Globus pallidus (tissue), 1 donor: ENCODE measurements at places on chromosomes 1 and 21.

DNA sequence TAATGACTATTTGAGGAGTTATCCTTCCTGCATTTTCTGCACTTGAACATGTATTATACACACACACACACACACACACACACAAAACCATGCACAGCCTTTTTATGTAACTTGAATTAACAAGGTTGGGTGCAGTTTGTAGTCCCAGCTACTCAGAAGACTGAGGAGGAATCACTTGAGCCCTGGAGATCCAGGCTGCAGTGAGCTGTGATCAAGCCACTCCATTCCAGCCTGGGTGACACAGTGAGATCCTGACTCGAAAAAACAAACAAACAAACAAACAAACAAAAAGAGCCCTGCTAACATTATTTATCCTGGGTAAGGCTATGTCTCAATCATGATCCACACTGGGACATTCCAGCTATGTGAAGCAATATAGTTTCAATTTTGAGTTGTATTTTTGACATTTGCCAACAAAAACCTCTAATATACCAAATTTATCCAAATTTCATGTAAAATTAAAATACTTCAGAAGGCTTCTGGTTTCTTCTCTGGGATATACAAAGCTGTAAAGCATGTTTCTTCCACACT lies 156.8 kb downstream of the NTPCR start:
- no peak for DNase-seq

GRCh38 chr1:228697207-228698016 lies 37.9 kb upstream of the RHOU start:
- peak; percentile 56 for DNase-seq

DNA sequence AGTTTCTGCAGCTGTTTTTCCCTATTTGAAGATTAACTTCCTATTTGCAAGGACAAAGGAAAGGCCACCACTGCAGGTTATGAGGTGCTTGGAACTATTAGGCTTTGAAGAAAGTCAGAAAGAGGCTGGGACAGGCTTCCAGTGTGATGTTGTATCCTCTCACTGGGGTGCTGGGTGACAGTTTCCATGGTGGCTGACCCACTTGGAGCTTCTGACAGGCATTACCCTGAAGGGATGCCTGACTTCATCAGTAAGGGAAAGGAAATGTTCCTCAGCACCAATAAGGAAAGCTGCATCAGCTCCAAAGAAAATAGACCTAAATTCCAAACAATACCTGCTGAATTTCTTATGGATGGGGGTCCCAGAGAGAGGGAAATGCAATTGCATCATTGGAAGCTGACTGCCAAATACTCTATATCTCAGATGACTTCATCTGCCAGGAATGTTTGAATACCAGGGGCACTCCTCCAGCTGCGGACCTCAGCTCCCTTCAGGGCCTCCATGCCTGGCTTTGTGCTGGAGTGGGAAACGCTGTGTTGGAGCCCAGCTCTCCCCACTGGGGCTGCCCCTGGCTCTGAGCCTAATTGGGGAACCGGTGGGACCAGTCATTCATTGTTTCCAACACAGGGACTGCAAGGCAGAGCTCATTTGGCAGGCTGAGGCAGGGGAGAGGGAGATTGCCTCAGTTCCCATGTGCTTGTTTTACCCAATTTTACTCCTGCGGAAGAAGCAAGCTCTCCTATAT lies 76.6 kb downstream of the RGL1 start:
- DNase-seq = peak; percentile 68

GRCh38 chr1:183106166-183106565 lies 79.9 kb upstream of the LAMC2 start:
- no peak for DNase-seq

DNA sequence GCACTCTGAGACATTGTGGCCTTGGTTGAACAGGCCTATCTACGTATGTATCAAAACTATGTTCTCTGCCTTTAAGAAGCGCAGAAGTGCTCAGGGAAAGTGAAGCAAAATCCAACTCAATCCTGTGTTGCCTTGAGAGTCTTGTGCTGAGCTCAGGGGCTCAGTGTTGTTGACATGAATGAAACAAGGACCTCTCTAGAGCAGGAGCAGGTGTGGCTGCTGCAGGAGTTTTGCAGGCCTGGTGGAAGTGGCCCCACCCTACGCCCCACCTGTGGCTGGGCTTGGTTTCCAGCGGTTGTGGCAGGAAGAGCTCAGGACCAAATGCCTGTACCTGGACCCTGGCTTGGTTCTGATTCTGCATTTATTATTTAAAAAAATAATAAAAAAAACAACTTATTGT lies 20.9 kb downstream of the CA6 start:
- DNase-seq = no peak

DNA sequence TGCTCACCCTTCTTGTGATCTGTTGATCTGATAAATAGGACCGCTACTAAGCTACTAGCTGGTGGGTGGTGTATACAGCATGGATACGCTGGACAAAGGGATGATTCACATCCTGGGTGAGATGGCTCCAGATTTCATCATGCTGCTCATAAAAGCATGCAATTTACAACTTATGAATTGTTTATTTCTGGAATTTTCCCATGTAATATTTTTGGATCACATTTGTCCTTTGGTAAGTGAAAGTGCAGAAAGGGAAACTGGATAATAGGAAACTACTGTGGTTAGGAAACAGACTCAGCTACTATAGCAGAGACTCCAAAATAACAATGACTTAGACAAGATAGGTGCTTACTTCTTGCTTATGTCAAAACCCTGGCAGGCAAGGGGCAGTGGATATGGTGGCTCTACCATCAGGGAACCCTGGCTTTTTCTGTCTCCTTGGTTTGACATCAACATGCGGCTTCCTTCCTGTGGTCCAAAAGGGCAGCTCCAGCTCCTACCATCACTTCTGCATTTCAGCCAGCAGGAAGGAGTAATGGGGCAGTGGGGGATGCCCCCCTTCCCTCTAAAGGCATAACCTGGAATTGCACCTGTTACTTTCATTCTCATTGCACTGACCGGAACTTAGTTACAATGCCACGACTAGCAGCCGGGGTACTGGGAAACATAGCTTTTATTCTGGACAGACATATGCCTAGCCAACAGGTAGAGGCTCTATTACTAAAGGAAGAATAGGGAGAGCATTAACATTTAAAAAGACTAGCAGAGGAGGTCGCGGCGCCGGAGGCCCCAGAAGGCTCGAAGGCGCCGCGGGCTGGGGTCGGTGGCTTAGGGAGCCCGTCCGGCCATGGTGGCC lies 13.8 kb upstream of the AK2 start:
- no peak for DNase-seq

- no peak for DNase-seq
Observed at GRCh38 chr1:56355422-56355821, 223.9 kb downstream of the PLPP3 start.

GRCh38 chr21:32641710-32642698 lies 29.8 kb upstream of the CFAP298 start:
- DNase-seq = peak; percentile 66

- DNase-seq = peak; percentile 59
Observed at GRCh38 chr1:26538480-26539412, 9.2 kb downstream of the RPS6KA1 start.

- DNase-seq = no peak
Observed at GRCh38 chr1:158506369-158506987, 34.5 kb downstream of the OR10R2 start.

GRCh38 chr21:34973685-34974084 lies 75.4 kb downstream of the RUNX1 start:
- DNase-seq = no peak

GRCh38 chr1:61420909-61421835 lies 303.8 kb downstream of the TM2D1 start:
- DNase-seq = no peak

DNA sequence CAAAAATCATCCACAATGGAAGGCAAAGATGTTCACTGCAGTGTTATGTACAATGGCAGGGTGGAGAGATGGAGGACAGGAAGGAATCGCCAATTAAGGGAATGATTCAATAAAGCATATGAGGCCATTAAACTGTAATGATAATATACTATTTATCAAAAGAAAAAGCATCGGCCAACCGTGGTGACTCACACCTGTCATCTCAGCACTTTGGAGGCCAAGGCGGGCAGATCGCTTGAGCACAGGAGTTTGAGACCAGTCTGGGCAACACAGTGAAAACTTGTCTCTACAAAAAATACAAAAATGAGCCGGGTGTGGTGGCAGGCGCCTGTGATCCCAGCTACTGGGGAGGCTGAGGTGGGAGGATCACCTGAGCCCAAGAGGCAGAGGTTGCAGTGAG lies 89.1 kb downstream of the SSBP3 start:
- DNase-seq = no peak

GRCh38 chr1:59971464-59971911 lies 44.9 kb upstream of the CYP2J2 start:
- peak; percentile 68 for DNase-seq

GRCh38 chr21:28068455-28069358 lies 924.0 kb downstream of the LTN1 start:
- no peak for DNase-seq

- no peak for DNase-seq
Observed at GRCh38 chr1:40606978-40607377, 58.5 kb downstream of the RIMS3 start.

GRCh38 chr1:110255392-110255787 lies 45.3 kb downstream of the KCNC4 start:
- peak; percentile 14 for DNase-seq

DNA sequence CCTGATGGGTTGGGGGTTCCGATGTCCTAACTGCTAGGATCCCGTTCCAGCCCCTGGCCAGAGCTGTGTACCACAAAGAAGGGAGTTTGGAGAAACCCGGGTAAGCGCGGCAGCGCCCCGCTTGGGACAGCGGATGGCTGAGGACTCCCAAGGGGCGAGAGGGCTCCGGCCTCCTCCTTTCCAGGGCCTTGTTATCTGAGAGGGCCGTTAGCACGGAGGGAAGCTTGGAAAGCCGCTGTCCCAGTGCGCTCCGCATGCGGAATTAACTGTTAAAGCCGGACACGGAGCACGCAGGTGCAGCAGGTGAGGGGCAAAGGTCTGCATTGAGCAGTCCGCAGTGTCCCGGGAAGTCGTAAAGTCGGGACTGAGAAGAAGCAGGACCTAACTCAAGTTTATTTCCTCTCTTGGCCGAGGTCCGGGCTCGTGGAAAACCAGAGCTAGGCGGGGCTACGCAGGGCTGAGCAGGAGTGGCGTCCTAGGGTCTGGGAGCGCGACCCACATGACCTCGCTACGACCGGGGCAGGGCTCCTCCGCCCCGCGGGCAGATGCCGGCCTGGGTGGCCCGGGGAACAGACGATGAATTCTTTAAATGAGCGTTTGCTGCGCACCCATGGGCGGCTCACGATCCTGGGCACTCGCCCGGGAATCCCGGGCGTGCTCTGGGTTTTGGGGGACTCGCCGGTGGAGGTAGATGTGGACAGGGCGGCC lies 4.5 kb downstream of the LHX4 start:
- no peak for DNase-seq

- no peak for DNase-seq
Observed at GRCh38 chr1:119771016-119771415, 2.3 kb upstream of the HMGCS2 start.

GRCh38 chr21:16239659-16240265 lies 510.0 kb downstream of the USP25 start:
- DNase-seq = no peak

DNA sequence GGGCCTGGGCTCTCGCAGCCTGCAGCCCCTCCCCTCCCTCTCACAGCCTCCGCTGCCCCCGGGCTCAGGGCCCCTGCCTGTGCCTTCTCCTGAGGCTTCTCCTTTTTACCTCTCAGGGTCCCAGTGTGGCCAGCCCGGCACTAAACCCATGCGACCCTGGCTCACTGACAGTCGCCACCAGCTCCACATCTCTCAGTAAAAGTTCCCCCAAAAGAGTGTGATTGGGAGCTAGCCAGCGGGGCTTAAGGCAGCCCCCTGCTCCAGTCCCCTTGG lies 26.6 kb downstream of the PDE9A start:
- DNase-seq = no peak

DNA sequence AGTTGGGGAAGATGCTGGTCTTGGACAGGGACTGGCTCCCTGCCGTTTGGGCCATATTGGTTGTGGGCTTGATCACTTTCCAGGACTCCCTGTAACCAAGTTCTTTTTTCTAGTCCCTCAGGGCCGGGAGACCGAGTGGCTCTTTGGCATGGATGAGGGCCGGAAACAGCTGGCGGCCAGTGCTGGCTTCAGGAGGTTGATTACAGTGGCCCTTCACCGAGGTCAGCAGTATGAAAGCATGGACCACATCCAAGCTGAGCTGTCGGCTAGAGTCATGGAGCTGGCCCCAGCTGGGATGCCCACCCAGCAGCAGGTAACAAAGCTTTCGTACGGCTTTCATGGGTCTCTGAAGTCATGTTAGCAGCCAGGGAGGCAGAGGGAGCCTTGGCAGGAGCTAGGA lies 4.3 kb downstream of the METTL13 start:
- DNase-seq = no peak

DNA sequence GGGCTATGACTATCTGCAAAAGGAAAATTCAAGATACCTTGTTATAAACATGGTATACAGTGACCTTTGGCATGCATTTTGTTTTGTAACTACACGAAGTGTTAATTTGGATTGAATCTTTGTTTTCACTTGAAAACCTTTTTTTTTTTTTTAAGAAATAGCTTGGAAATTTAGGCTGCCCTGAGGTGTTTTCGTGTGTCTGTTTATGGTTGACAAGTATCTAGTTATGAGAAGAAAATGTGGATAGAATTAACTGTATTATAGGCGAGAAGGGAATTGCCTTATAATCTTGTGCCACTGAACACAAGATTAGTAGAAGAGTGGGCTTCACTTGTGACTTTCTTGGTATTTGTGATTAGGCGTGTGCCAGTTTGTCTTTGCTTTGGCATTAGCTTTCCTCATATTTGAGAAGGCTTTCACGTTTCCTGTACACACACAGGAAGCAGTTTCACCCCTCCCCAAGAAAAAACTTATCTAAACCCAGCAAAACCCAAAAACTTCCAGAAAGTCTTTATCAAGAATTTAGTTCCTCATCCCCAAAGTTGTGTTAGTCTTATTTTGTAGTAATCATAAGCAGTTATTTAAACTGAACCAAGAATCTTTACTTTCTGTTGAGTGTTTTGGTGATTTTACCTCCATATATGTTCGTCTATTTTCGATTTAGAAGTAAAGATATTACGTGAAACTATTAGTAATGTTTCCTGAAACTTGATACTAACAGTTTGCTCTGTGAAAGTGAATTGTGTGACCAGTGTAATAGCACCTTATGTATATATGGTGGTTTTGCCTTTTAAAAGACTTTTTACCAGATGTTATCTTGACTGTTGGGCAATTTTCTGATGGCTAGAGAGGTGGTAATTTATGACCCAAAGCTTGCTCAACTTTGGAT lies 3.8 kb downstream of the DYRK1A start:
- DNase-seq = no peak

DNA sequence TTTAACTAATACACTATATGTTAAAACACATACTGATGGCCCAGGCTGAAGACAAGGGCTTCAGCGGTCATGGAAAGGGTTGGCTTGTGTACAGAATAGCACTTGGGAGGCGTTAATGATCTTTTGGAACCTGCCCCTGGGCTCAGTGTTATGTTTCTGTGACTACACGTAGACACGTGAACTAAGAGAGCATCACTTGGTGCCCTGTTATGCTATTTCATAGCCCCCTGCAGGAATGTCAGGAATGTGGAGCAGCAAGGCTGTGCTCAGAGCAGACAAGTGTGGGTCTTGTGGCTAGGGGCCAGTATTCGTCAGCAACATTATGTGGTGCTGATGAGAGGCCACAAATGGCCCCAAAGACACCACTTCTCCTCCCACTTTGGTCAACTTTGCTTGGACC lies 132.4 kb downstream of the MAP3K21 start:
- no peak for DNase-seq

GRCh38 chr1:153745417-153745816 lies 17.6 kb downstream of the INTS3 start:
- no peak for DNase-seq
